ENCODE measurements at places on chromosomes 16 and 17.

- no peak for DNase-seq
Observed at GRCh38 chr16:60717808-60718207, 1318.4 kb downstream of the CDH8 start.

DNA sequence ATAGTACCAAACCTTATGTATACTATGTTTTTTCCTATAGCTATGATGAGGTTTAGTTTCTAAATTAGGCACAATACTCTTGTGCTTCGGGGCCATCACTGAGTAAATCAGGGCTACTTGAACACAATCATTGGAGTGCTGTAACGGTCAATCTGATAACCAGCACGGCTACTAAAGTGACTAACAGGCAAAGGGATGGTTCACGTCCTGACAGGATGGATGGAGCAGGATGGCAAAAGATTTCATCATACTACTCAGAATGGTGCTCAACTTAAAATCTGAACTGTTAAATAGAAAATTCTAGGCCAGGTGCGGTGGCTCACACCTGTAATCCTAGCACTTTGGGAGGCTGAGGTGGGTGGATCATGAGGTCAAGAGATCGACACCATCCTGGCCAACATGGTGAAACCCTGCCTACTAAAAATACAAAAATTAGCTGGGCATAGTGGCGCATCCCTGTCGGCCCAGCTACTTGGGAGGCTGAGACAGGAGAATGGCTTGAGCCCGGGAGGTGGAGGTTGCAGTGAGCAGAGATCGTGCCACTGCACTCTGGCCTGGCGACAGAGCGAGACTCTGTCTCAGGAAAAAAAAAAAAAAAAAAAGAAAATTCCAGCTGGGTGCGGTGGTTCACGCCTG is 7.0 kb downstream of the TUFM start:
- no peak for DNase-seq

DNA sequence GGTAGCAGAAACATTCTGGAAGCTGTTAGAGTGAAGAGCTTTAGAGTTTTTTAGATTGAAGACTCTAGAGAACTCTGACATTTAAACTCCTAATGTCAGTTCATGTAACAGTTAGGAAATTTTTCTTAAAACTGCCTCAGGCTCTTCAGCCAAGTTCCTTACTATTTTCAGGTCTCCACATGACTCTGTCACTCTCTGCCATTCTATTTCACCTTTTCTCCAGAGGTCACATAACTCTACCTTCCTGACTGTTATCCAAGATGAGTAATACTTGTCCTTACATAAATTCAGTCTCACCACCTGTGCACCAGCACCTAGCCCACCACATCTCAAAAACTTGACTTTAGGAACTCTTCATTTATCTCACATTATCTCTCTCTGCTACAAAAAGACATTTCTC is 347.1 kb upstream of the CA10 start:
- no peak for DNase-seq

GRCh38 chr16:85027958-85028684 is 526 bp downstream of the KIAA0513 start:
- DNase-seq = peak; percentile 30

- DNase-seq = no peak
Observed at GRCh38 chr16:74560912-74561311, 46.0 kb downstream of the GLG1 start.

DNA sequence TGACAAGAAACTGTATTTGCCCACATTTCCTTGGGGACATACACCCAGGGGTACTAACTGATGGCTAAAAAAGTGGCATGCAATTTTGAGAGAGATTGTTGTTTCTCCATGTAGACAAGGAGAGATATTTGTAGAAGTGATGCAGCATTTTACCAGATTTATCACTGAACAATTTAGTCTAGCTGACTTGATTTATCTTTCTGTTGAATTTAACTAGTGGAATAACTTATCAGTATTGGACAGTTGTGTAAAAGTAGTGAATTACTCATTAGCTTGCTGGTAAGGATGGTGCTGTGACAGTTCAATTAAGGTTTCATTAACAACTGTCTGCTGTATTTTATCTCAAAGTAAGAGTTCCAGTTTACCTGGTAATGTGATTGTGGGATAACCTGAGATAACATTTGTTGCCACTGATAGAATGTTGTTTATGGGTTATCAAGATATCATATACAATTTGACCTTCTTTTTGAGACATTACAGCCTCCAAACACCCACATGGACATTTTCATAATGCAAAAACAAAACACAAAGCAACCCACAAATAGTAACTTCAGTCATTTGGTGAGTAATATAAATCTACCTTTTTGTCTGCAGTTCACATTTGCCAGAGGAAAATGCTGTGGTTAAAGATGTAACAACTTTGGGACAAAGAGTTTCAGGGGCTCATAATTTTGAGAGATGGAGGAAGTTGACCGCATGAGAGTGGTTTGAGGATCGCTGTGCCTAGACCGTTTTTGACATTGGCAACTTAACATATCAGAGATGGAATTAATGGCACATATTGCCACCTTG is 3.8 kb downstream of the NLK start:
- no peak for DNase-seq

DNA sequence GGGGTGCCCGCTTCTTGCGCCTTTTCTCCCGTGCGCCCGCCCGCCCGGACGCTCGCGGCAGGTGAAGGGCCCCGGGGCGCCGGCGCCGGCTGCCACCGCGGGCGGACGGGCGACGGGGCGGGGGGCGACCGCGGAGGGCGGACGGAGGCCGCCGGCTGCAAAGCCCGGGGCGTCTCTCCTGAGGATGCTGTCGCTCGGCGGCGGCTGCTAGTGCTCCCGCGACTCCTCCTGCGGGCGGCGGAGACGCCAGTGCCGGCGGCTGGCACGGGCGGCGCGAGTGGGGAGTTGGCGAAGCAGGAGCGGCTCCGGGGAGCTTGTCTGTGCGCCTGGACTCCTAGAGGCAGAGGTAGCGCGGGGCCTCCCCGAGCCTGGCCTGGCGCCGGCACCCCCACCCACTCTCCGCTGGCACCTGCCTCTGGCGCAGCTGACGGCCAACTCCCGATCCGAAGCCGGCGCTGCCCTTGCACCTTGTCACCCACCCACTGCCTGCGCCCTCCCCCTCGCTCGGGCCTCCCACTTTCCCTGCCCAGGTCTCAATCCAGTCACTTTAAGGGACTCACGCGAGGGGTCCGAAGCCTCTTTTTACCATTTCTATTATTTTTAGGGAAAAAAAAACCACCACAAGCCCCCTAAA is at the start of gene FAM20A:
FAM20A (minus strand) TSS at position 437 of the 634 bp plus-strand sequence. CDS start 701 bp downstream, outside the sequence.
- peak; percentile 13 for DNase-seq

- DNase-seq = no peak
Observed at GRCh38 chr16:58638148-58639036, 8.8 kb upstream of the CNOT1 start.

GRCh38 chr17:34368196-34368945 is 5.3 kb upstream of the CCL1 start:
- DNase-seq = no peak

DNA sequence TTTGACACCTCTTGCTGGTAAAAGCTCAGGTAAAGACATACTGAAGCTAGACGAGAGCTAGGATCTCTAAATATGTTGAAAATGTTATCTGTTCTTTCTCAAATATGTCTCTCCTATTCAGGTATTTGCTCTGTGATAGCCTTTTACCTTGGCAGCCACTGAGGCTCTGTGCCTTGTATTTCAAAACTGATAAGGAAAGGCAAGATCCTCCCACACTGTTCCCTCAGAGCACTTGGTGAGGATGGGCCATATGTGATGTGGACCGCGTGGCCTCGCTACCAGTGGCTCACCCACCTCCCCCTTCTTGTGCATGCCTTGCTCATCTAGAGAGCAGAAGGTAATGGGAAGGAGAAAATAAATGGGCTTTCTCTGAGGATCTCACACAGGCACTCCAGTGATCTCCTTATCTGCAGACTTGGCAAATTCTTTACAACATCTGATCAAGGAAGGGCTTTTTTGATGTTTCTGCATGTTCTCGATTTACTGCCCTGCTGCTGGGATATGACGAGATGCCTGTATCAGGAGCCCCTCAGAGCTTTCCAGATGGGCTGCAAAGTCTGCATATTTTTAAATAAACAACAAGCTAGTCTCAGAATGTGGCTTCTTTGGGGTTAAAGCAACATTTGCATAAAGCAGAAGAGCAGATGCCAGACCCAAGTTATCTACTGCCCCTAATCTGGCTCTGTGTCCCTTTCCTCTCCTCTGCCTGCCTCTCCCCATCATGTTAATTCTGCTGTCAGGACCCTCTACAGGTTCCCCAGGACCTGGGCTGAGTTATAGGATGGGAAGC is 16.9 kb downstream of the HOXB1 start:
- no peak for DNase-seq

- DNase-seq = no peak
Observed at GRCh38 chr17:22703786-22704441, 1011.6 kb downstream of the KCNJ18 start.

- no peak for DNase-seq
Observed at GRCh38 chr16:49700251-49701064, 155.5 kb downstream of the ZNF423 start.

DNA sequence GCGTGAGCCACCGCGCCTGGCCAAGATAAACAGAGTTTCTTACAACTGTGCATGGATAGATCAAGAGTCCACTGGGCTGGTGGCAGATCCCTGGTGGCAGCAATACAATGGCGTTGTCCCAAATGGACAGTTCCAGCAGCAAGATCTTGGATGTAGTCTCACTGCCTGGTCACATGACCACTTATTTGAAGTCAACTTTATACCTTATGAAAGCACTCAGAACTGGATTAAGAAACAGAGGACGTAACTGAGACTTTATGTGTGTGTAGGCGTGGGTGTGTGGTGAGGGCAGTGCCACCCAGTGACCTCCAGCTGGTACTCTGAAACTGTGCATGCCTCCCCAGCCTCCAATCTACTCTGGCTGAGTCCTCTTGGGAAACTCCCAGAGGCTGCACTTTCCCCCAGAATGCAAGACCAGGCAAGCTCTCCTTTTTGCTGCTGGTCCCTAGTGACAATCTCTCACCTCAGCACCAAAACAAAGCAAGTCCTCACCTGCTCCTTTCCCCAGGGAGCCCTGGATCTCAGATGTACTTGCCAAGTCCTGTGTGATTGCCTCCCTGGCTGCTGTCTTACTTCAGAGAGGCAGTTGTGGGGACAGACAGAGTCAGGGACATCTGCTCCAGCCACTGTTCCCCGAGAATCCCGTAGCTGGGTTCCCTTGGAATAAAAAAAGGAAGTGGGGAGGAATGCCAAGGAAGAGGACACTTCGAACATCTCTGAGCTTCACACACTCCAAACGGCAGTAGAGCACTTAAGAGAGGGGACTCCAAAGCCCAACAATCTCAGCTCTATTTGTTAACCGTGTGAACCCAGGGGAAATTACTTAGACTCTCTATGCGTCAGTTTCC is 11.7 kb upstream of the ST6GALNAC2 start:
- DNase-seq = no peak

Data from activated naive CD8-positive, alpha-beta T cell treated with anti-CD3 and anti-CD28 coated beads, Interleukin-2, amount 50 U/mL, for 24 hours (primary cell).